Epithelial cell of umbilical artery (primary cell): ENCODE measurements at places on chromosomes 6 and 20. TPM values are rescaled to one million over a fixed set of nuclear protein-coding genes. Genes with fewer than 3 reads are reported as not detected.

Gene MMP24OS
- 4.9 and 9.4 TPM in 2 replicates for total RNA-seq

Gene KCNS1
- 0.61 and 0.65 TPM in 2 replicates for total RNA-seq

Gene BACH2
- 0.30 and 0.65 TPM in 2 replicates for total RNA-seq

Gene C6orf141
- 2.6 and 2.7 TPM in 2 replicates for total RNA-seq

Gene SLC22A7
- total RNA-seq: not detected in 2 replicates

Gene MYLK2
- 0.15 and 0.32 TPM in 2 replicates for total RNA-seq

Gene ISM1
- total RNA-seq: not detected in 2 replicates

Gene SRSF12
- under 0.01 TPM in 1 of 2 replicates, not detected in the other for total RNA-seq

Gene TMEM74B
- total RNA-seq: 0.32 TPM in 1 of 2 replicates, not detected in the other

Gene CLPSL1
- total RNA-seq: not detected in 2 replicates

Gene SRXN1
- total RNA-seq: 55.5 and 79.9 TPM in 2 replicates

Gene BPIFB1
- not detected in 2 replicates for total RNA-seq

Gene THBS2
- 3.6 and 6.5 TPM in 2 replicates for total RNA-seq

Gene CCDC28A
- 16.6 and 17.2 TPM in 2 replicates for total RNA-seq

Gene TRAM2
- 31.5 and 69.6 TPM in 2 replicates for total RNA-seq

Gene C2
- not detected in 2 replicates for total RNA-seq

Gene MRAP2
- 12.3 and 18.8 TPM in 2 replicates for total RNA-seq

Gene CD40
- total RNA-seq: 17.3 and 17.5 TPM in 2 replicates

Gene CST4
- not detected in 2 replicates for total RNA-seq

Gene LAMP5
- under 0.01 TPM in 1 of 2 replicates, not detected in the other for total RNA-seq

Gene FAM229B
- total RNA-seq: 5.3 and 10.1 TPM in 2 replicates

Gene BPIFA1
- total RNA-seq: not detected in 2 replicates

Gene AVP
- not detected in 2 replicates for total RNA-seq

Gene EDN3
- not detected in 2 replicates for total RNA-seq

Gene SMLR1
- not detected in 2 replicates for total RNA-seq

Gene WFDC12
- not detected in 2 replicates for total RNA-seq

Gene ARMC2
- 0.61 and 0.65 TPM in 2 replicates for total RNA-seq

Gene C20orf141
- total RNA-seq: not detected in 2 replicates

Gene CTSA
- 25.4 and 26.0 TPM in 2 replicates for total RNA-seq
